Fibroblast of mammary gland (primary cell): ENCODE measurements at places on chromosomes 5 and 9.

- no peak for DNase-seq
These were observed 28.5 kb downstream of the GFM2 start for GRCh38 chr5:74738406-74738805.

- no peak for DNase-seq
These were observed 104.2 kb downstream of the TAF11L14 start for GRCh38 chr5:17738446-17738845.

DNA sequence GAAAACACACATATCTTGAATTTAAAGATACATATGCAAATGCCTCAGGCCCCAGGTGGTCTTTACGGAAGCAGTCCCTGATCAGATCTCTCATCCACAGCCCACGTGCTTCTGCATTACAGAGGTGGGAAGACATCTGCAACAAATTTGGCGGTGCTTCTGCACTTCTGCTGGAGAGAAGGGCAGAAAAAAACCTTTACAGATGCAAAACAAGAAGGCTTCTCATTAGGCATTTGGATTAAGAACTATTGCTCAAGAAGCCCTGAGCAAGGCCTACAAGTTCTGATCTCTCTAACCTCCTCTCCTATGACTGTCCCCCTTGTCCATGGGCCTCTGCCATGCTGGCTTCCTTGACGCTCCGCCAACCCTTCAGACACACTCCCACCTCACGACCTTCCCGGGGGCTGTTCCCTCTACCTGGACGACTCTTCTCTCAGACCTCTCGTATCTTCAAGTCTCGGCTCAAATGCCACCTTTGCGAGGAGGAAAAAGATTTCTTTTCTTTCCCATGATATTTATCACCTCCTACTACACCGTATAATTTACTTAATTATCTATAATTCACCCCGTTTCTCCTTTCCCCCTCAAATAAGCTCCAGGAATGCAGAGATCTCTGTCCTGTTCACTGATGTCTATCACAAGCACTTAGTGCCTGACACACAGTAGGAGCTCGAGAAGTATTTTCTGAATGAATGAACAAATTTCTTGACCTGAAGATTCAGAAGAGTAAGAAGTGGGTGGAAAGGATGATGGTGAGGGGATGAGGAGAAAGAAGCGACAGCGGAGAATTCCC lies 1.1 kb downstream of the MTMR12 start:
- DNase-seq: peak; percentile 37

DNA sequence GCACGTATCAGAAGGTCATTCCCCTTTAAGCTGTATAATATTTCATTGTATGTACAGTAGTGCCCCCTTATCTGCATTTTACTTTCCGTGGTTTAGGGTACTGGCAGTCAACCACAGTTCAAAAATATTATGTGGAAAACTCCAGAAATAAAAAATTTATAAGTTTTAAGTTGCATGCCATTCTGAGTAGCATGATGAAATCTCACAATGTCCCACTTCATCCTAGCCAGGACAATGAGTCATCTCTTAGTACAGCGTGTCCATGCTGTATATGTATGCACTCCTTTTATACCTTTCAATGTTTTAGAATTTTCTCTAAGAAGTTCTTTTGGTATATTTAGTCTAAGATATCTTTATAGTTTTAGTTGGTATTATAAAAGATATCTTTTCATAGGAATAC lies 115.0 kb upstream of the HAND1 start:
- DNase-seq: peak; percentile 76

DNA sequence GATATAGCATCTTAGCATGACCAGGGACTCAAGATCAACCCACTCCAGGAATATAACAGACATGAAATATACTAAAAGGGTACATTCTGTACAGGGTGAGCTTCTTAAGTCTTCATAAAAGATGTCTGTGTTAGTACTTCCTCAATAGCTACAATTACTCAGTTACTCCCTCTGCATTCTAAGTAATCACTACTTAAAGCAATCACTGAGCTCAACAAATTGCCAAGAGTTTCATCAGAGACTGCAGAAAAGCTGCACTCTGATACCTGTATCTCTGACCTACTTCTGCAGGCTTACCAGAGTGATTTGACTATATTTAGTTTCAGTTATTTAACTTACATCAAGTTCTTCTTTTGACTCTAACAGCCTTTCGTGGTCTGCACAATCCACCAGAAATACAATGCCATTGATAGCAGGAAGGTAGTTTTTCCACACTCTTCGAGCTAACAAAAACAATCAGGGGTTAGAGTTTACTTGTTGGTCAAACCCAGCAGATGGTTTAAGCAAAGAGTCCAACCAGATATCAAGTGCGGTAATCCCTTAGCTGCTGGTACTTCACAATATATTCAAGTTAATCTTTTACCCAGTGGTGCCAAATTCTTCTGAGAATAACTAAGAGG lies 23.3 kb downstream of the SAR1B start:
- no peak for DNase-seq

DNA sequence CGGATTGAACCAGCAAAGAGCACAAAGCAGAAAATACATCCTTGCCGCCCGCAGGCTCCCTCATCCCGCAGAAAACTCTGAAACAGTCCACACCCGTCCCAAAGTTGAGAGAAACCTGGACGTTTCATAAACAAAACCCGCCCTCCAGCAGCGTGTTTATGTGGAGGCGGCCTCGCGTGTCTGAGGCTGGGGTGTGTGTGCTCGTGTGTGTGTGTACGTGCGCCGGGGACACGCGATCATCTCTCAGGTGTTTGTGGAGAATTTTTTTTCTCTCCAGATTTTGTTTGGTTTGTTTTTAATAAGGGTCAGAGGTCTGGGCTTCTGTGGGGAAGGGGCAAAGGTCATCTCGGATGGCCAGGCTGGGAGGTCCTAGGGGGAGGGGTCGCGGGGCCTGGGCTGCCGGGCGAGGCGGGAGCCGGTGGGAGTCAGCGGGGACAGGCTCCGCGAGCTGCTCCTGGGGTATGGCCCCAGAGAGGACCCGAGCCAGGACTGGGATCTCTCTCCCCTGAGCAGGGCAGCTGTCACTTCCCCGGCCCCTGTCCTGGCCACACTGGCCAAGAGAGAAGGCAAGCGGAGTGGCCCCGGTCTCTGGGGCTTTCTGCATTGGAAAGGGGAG lies 206.4 kb downstream of the C9orf50 start:
- DNase-seq: peak; percentile 42

- no peak for DNase-seq
These were observed 7.2 kb upstream of the RPL26L1 start for GRCh38 chr5:172952034-172952511.

- peak; percentile 49 for DNase-seq
These were observed 676.5 kb downstream of the DMRTA1 start for GRCh38 chr9:23123048-23123632.
